Activated CD4-positive, alpha-beta T cell treated with anti-CD3 and anti-CD28 coated beads, Interleukin-10, Interleukin-2, amounts not matched to agents 100 ng/mL and 50 ng/mL, durations not matched to agents 16 hours and 8 hours (primary cell): ENCODE measurements at places on chromosomes 3 and 15.

DNA sequence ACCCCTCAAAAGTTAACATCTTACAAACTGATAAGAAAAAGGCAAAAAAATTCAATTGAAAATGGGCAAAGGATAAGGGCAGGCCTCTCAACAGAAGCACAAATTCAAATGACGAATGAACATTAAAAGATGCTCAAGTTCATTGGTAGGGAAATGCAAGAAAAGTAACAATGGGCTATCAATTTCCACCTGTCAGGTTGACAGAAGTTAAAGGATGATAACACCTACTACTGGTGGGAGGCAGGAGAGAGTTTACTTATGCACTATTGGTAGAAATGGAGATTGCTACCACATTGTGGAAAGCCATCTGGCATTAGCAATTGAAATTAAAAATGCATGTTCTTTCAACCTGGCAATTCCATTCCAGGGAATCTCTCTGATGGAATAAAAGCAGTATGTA lies 35.6 kb upstream of the TNFAIP8L3 start:
- DNase-seq = no peak

DNA sequence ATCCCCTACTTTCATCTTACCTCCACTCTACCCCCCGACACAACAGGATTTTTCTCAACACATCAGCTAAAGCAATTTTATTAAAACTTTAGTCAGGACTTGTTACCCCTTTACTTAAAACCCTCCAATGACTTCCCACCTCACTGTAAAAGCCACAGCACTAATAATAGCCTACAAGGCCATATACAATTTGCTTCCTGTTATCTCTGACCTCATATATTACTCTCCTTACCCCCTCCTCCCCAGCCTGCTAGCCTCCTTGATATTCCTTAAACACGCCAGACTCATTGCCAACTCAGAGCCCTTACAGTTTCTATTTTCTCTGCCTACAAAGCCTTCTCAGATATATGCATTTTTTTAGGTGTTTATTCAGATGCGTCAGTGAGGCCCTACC lies 54.4 kb downstream of the DCUN1D1 start:
- no peak for DNase-seq

DNA sequence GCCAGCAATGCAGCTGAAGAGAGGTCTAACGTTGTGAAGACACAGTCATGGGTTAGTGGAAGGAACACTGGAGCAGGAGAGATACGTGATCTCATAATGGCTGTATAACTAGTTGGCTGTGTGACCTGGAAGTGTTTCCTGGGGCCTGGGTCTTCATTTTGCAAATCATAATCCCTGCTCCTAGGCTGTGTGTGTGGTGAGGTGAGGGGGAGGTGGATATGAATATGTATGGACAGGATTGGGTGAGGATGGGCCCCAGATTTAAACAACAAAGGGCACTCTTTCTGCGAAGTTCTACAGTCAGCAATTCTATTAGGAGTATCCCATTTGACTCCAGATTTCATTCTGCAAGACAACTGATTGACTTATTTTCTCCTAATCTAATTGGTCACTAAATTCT lies 41.3 kb downstream of the ANKRD28 start:
- no peak for DNase-seq

- no peak for DNase-seq
These were observed 1.3 kb downstream of the SEMA7A start for GRCh38 chr15:74432271-74432967.

- DNase-seq = peak; percentile 42
These were observed at the start of gene CAMKV for GRCh38 chr3:49869525-49870126. Gene CAMKV (minus strand): TSS chr3:49869906. CDS start chr3:49862388, 7,518 bp downstream.

- DNase-seq = peak; percentile 87
These were observed 6.5 kb downstream of the CHD2 start for GRCh38 chr15:92906563-92907081.

GRCh38 chr15:83199288-83199687 lies 8.3 kb downstream of the HDGFL3 start:
- DNase-seq = peak; percentile 74

GRCh38 chr3:52171514-52172261 lies 17.5 kb upstream of the POC1A start:
- no peak for DNase-seq

GRCh38 chr3:111971533-111972130 lies 7.2 kb upstream of the ABHD10 start:
- no peak for DNase-seq

GRCh38 chr15:67105991-67106763 lies 40.8 kb downstream of the SMAD3 start:
- no peak for DNase-seq

DNA sequence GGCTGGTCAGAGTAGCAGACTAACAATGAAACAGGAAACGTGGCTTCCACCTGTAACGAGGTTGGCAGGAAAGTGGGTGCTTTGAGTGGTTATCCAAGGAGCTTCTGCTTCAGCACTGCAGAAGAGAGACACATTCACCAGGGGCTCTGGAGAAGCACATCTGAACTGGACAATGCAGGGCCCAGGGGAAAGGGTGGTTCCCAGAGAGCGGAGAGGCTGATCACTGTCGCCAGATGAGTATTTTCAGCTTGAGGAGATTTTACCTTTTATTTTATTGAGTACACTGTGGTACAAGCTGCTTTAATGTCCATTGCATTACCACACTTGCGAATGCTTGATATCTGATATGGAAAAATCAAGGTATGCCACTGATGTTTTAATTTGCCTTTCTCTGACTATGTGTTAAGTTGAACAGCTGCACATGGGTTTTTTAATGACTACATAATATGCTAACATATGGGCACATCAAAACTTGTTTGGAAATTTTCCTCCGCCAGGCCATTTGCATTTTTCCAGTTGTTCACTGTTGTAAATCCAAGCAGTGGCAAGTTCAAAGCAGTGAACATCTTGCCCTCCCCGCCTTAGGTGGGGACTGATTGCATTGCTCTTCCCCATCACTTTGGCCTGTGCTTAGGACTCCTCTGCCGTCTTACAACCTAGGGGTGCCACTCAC lies 52.1 kb downstream of the LRTM1 start:
- no peak for DNase-seq

DNA sequence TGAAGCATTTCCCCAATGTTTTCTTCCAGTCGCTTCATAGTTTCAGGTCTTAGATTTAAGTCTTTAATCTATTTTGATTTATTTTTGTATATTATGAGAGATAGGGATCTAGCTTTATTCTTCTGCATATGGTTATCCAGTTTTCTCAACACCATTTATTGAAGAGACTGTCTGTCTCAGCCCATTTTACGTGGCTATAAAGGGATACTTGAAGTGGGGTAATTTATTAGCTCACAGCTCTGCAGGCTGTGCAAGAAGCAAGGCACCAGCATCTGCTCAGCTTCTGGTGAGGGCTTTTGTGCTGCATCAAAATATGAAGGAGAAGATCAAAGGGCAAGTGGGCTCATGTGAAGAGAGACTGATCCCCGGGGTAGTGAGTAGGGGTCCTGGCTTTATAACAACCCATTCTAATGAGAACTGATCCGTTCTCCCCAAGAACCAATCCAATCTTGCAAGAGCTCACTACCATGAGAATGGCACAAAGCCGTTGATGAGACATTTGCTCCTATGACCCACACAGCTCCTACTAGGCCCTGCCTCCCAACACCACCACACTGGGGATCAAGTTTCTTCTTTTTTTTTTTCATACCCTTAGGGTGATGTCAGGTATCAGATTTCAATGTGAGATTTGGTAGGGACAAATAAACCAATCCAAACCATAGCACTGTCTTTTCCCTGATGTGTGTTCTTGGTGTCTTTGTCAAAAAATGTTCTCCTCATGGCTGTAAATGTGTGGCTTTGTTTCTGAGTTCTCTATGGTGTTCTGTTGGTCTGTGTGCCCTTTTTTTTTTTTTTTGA lies 63.2 kb downstream of the IQGAP1 start:
- no peak for DNase-seq

- peak; percentile 34 for DNase-seq
These were observed 664 bp downstream of the PPCDC start for GRCh38 chr15:75023872-75024636.

- DNase-seq = no peak
These were observed 49.6 kb upstream of the BNIP2 start for GRCh38 chr15:59738676-59739075.

DNA sequence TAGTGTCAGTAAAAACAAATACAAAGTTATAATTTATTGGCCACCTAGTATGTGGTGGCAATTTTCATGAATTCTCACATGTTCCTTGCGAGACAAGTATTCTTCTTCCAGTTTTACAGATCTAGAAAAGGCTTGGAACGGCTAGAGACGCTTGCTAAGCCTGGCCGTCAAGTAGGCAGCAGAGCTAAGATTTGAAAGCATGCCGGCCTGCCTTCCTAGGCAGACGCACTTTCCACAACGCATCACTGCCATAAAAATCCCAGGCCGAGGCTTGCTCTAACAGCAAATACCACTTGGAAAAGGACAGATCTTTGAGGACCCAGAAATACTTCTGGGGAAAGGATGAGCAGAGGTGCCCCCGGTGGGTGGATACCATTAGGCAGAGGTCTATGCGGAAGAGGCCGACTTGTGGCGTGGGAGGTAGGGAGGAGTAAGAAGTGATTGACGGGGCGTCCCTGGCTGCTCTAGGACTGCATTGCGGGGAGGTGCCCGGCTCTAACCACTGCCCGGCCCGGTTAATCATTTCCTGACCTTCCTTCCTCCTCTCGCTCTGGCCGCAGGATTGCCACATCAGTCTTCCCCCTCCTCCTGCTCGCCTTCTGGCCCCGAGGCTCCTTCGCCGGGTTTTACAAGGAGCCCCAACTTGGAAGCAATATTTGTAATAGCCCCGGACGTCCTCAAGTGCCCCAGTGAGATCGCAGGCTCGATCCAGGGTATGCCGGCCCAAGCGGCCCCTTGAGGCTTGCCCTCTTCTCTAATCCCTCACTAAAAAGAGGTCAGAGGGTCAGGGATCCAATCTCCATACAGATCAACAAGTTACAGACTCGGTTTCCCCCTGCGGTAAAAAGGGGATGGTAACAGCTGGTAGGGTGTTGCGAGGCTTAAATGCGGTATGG lies 1.3 kb upstream of the USP3 start:
- peak; percentile 94 for DNase-seq

DNA sequence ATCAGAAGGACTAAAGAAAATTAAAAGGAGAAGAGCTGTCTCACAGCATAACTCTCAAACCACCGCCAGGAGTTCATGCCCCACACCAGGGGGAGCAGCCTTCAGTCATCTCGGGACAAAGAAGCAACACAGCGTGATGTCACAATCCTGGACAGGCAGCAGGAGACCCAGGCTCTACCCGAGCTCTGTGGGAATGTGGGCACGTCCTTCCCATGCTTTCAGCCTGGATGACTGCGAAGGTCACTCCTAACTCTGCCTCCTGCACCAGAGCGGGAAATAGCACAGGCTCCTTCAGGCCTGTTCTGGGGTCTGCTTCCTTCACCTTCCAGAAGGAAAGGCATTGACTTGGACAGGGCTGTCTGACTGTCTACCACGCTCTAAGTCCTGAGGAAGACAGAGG lies 31.3 kb downstream of the NOX5 start:
- DNase-seq = no peak

DNA sequence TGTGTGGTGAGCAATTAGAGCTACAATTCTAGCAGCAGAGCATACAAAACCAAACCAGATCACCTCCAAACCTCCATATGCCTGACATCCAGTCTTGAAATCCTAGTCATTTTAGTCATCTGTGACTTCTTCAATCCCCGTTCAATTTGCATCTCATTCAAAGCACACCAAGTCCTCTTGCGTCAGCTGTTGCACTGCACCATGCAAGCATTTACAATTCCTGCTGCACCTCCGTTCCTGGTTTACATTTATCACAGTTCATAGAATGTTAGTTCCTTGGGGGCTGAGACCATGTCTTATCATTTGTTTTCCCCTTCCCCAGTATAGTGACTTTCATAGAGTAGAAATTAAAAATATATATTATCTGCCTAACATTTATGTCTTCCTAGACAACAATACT lies 116.9 kb downstream of the BDH1 start:
- DNase-seq = no peak

- no peak for DNase-seq
These were observed 269.4 kb downstream of the UACA start for GRCh38 chr15:70493787-70494516.

- no peak for DNase-seq
These were observed 24.6 kb upstream of the GRIP2 start for GRCh38 chr3:14564741-14565140.

GRCh38 chr15:51382787-51383186 lies 41.3 kb downstream of the GLDN start:
- peak; percentile 10 for DNase-seq

DNA sequence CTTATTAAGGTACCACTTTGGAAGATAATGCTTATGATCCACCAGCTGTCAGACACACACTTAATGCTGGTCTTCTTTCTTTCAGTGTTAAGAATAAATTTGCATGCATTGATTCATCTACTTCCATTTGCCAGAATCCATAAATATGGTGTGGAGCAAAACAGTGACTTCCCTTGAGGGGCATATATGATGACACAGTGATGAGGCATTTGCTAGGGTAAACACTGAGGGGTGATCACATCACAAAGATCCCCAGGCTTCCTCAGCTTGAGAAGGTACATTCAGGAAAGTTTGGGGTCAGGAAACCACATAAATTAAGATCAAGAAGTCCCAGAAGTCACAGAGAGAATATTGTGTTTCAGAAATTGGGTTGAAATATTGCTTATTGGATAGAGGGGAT lies 9.9 kb upstream of the ZBED2 start:
- peak; percentile 68 for DNase-seq

DNA sequence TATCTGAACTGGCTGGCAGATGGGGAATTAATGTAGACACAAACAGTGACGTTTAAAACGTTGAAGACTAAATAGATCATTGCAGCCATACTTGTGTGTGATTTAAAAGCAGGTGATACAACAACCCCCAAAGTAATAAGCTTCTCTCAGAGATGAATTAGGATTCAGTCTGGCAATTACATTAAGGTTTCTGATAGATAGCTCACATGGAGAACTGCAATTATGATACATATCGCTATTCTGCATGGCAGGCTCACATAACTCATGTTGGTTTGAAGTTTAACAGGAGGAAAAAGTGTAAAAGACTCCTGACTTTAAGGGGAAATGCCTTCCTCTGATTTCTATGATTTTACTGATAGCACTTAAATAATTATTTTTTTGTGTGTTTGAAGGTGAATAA lies 196.9 kb downstream of the CLSTN2 start:
- DNase-seq = no peak
